ENCODE measurements at places on chromosomes 5 and 9.

DNA sequence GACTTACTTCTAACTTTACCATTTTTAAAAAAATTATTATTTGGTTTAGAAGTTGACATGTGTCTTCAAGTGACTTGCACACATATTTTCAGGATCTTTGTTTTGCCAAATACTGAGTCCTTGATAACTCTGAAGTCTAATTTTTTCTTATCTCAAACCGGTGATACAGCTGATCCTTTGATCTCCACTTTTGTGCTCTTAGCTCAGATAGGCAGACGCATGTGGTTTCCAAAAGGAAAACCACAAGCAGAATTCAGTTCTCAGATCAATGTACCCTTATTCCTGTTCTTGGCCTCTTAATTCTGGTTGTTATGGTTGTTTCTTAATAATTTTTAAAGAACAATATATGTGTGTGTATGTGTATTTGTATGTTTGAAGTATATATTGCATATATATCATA, 238.3 kb upstream of the EDIL3 start:
- DNase-seq, result no peak

DNA sequence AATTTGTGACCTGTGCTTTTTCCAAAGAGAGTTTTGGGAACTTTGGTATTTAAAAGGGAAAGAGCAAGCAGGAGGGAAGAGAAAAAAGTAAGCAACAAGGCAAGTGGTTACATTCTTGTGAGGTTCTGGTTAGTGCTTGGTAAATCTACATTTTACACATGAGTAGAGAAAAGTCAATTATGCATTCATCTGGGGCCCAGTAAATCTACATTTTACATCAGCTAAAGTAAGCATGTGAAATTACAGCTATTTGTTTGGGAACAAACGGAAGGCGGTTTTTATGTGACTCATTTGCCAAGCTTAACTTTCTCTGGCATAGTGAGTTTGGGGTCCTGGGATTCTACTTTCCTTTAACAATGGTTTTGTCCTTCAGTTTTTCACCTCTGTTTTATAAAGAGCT, 102.2 kb downstream of the SNX18 start:
- no peak for DNase-seq

- DNase-seq, result no peak
Measured at GRCh38 chr5:90015584-90016018, 394.0 kb downstream of the CETN3 start.

DNA sequence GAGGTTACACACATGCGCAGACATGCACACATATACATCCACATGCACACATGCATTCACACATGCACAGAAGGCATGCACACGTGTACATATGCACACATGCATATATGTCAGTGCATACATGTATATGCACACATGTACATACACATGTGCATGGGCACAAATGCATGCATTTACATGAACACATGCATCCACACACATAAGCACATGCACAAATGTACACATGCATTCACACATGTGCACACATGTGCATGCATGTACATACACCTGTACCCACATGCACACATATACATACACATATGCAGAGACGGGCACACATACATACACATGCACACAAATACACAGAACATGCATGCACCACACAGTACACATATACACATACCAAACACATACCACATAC, 97.7 kb downstream of the SYK start:
- peak; percentile 9 for DNase-seq

GRCh38 chr5:81969226-81969625, 2.6 kb upstream of the ATG10 start:
- DNase-seq, result no peak

GRCh38 chr5:2709976-2710689, 41.3 kb downstream of the IRX2 start:
- DNase-seq, result no peak

DNA sequence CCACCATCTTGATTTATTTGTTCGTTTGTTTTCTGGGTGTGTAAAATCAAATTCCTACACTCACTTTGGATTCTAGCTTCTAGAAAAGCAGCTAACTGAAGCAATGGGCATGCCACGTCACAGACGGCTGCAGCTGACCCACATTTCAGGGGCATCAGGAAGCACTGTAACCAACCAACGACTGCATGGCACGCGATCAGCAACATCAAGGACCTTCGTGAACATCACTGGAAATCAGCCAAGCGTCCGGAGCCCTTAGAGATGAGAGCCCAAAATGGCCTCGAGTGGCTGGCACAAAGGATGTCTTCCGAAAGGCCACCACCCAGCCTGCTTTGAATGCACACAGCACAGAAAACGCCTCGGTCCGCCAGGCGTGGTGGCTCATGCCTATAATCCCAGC, 191.1 kb downstream of the OLFM1 start:
- DNase-seq, result no peak

DNA sequence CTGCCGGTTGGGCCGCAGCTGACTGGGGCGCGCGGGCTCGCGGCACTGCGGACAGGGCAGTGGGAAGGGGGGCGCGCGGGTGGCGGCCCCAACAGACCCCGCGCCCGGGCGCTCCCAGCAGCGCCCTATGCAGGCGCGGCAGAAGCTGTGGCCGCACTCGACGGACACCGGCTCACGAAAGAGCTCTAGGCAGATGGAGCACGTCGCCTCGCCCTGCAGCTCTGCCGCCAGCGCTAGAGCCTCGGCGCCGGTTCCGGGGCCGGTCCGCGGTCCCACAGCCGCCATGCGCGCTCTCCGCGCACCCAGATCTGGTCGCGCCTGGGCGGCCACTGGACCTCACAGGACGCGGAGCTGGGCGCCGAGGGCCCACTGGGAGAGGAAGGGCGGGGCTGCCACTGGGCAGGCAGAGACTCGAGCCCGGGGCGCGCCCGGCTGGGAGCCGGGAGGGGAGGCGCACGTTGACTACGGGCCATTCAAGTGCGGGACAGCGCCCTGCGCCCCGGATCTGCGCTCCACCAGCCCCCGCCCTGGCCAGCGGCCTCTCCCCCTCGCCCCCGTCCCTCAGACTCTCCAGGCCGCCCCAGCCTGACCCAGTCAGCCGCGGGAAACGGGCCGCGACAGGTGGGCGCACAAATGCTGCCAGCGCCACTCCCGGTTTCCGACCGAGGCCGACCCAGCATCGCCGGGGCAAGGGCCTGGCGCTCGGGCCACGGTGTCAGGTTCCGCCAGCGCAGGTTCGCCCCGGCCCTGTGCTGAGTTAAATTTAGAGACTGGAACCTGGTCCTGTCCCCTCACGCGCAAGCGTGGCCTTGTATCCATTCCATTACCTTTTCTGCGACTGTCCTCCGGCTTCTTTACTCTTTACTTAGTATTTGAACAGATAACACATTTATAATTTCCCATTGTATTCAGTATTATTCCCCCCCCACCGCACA, at the start of gene TRIM7:
Gene TRIM7 (minus strand): TSS at position 371 of the 935 bp plus-strand sequence. CDS start 86 bp downstream, at position 285.
- DNase-seq, result no peak

DNA sequence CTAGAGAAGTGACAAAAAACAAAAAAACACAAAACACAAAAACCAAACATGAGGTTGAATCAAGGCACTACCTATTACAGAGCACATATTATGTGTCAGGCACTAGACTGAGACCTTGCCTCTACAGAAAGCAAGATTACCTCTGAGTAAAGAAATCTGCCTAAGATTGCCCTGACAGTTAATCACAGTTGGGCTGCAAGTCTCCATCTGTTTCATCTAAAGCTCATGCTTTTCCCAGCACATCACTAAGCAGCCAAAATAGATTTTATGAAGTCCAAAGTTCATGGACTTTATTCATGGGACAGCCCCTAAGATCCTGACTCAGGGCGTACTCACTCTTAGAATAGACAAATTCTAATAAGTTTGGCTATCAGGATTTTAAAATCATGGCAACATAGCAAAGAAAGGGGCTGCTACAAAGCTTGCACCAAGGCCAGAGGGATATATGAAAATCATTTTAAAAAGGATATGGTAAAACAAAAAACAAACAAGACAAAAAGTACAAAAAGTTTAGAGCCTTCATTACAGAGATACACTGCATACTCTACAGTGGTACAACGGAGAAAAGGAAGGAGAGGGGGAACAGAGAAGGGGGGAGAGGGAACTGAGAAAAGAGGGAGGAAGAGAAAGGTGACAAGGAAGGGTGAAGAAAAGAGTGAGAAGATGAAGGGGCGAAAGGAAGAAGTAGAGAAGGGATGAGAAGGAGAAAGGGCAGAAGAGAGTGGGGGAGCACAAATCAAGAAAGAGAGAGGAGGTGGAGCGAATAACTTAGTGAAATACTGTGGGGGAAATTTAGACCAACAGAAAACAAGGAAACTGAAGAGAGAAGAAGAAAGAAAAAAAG, 58.2 kb downstream of the RICTOR start:
- no peak for DNase-seq

DNA sequence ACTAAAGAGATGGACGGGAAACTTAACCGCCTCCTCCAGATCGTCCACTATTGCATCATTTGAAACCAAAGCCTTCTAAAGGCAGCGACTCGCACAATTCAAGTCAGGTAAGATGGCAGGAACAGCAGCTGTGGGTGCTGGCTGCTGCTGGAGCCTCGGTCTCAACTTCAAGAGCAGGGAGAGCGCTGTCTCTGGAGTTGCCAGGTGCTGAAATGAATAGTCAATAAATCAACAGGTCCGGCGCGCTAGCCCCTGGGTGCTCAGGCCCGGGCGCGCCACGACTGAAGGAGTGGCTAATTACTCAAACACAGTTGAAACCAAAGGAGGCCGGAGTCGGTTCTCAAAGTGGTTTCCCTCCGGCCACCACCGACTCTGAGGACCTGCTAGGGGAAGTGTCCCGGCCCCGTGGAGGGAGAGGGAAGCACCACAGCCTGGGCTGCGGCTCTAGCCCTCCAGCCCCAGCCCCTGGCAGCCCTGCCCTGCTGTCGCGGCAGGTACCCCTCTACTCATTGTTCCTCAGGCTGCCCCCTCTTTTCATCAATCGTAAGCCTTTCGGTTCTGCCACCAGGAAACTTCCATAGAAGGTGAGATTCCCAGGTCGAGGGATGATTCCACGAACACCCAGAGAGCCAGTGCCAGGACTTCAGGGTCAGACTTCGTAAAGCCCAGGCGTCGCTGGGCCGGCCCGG, 804 bp downstream of the TTC39B start:
- DNase-seq, result peak; percentile 79

DNA sequence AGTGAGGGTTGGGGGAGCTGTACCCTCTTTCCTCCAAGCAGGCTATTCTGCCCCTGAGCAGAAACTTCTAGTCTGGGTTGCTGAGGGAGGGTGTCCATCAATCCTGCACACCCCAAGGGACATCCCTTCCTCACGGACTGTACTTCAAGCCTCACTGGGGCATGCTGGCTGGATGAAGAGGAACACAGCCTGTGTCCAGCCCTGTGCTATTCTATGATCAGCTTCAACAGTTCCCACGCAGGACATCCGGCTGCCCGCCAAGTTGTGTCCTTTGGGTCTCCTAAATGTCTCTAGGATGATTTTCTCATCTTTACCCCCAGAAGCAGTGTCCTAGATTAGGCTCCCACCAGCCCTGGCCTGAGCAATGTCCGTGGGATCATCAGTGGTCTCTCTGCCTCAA, 68.1 kb downstream of the CRB2 start:
- peak; percentile 41 for DNase-seq

GRCh38 chr5:139636207-139636792, 11.8 kb upstream of the CXXC5 start:
- DNase-seq, result peak; percentile 73

DNA sequence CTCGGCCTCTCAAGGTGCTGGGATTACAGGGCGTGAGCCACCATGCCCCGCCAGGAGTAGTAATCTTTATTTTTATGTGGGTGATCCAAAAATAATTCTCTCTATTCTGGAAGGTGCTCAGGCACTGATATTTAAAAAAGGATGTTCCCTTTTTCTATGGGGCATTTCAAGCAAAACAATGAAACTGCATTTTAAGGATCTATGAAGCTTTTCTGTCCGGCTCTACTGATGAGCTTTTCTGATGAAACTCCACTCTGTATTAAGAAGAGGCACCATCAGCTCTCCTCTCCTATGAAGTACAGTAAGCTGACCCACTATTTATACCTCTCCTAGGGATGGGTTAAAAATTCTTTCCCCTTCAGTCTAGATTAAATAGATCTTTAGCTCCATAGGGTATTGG, 7.4 kb downstream of the ADAM19 start:
- no peak for DNase-seq

GRCh38 chr5:32116574-32117313, 57.4 kb downstream of the GOLPH3 start:
- DNase-seq, result no peak

DNA sequence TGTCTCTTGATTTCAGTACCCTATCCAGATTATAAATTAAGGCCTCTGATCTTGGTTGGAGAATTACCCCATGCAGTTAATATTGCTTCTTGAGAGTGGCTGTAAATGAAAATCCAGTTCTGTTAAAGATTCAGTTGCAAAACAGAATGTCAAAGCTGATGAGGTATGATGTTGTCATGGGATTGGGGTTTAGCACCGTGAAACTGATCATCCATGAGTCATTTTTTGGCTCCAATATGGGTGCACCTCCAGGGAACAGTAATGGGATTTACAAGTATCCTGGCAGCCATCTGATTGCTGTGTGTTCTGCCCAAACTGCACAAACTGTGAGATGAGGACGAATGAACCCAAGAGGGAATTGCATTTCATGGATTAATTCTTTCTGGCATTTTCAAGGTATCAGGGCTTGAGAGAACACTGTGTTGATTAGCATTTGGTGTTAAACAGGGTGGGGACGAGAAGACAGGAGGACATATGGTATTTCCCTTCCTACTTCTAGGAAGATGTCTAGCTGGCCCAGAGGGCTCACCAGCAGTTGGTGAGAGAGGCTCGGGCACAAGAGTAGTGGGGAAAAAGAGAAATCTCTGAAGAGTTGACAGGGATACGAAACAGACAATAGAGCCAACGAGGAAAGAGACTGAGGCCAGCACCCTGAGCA, 214.7 kb downstream of the GAS1 start:
- no peak for DNase-seq

DNA sequence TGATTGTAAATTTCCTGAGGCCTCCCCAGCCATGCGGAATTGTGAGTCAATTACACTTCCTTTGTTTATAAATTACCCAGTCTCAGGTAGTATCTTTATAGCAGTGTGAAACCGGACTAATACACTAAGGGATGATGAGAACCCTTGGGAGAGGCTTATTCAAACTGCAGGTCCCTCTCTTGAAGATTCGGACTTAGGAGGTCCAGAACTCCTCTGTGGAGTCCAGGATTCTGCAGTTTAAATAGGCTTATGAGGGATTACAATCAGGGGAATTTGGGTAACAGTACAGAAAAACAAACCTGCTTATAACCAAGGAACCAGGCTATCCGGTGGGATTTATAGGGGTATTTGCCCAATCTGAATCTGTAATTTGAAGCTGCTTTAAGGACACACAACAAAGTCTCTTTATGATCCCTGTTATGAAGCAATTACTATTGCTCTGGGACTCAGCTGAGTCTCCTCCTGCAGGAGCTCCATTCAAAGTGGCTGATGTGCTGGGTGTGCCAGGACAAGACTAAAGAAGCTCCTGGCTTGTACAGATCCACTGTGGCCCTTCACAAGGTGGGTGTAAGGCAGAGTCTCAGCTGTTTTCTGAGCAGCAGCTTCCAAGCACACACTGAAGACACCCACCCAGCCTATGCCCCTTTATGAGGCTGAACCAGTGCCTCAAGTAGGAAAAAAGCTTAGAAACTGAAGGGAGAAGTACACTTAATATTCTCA, 41.8 kb upstream of the LHFPL2 start:
- no peak for DNase-seq

GRCh38 chr9:133203506-133204075, 5.5 kb downstream of the OBP2B start:
- no peak for DNase-seq

Data from coronary artery (tissue), 2 donors.